ENCODE measurements at places on chromosomes 2 and 18.

DNA sequence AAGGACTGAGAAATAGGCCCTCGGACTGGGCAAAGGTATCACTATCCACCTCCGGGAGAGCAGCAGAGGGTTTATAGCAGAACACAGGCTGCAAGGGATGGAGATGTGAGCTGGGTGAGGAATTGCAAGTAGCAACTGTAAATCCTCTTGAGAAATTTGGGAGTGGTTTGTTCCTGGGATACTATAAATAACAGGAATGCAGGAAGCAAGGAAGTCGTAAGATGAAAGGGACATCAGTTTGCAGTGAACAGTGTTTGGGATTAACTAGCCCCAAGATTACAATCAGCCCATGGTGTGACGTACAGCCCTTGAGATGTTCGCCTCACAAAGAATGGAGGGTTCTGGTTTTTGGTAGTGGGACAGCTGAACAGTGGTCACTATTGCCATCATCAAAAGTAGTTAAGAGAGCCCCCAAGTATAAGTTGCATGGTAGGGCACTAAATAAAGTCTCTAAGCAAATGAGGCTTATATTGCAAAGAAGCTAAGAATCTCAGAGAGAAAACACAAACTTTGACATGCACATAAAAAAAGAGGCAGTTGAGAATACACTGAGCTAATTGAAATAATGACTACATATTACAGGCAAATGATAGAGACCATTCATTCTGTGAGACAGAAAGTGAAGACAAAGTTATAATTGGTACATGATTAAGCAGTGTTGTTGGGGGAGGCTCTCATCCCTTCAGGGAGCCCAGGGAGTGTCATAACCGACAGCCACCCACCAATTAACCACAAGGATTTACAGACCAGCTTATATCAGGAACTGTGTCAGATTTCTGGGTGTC, 362.5 kb upstream of the ACVR2A start:
- no peak for DNase-seq

GRCh38 chr2:225820826-225821225, 421.3 kb downstream of the NYAP2 start:
- DNase-seq: no peak

GRCh38 chr2:201697899-201698298, 545 bp downstream of the MPP4 start:
- DNase-seq: peak; percentile 69

DNA sequence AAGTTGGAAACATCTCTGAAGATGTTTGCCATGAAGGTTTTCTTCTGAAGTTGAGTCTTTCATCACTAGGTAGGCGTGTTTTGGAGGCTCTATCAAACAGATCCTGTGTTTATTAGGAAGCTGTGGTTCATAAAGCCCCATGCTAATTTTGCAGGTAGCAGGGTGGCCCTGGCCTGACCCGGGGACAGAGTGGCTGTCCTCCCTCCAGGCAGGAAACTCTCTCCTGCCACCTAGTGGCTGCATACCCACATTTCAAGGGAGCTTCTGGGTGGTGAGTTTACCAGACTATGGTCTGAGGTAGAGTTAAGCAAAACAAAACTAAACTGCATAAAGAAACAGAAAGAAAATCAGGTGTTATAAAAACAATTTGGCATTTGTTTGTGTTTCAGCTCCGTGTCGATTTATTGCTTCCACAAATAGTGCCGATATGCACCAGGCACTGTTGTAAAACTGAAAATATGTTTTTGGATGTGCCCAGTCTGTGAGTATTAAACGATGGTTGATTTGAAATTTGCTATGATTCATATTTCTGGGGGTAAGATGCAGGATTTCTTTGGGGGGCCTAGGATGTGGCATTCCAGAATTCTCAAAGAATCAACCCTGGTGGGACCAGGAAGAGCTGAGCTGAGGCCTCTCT, 26.0 kb upstream of the IL37 start:
- DNase-seq: peak; percentile 12

GRCh38 chr18:58590839-58591238, 38.1 kb downstream of the ALPK2 start:
- no peak for DNase-seq

DNA sequence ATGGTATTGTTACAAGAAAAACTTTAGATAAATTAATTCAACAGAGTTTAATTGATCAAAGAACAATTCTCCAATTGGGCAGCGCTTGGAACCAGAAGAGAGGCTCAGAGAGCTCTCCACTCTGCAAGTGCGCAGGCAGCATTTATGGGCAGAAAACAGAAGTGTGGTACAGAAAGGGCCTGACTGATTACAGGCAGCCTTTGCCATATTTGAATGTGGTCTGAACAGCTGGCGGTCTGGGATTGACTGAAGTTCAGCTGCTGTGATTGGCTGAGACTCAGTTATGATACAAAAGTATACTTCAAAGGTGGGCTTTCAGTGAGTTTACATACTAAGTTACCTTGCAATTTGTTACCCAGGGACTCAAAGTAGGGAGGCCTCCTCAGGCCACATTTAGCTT, 301.3 kb upstream of the ID2 start:
- DNase-seq: no peak

GRCh38 chr2:182866461-182867406, at the start of gene FRZB:
Gene FRZB, minus strand, starts transcription at chr2:182866637. Its CDS starts 85 bp downstream, at chr2:182866552.
- DNase-seq: peak; percentile 74

- no peak for DNase-seq
Measured at GRCh38 chr2:8234253-8234652, 447.6 kb upstream of the ID2 start.

GRCh38 chr2:127149384-127149783, 42.4 kb upstream of the BIN1 start:
- DNase-seq: peak; percentile 79

DNA sequence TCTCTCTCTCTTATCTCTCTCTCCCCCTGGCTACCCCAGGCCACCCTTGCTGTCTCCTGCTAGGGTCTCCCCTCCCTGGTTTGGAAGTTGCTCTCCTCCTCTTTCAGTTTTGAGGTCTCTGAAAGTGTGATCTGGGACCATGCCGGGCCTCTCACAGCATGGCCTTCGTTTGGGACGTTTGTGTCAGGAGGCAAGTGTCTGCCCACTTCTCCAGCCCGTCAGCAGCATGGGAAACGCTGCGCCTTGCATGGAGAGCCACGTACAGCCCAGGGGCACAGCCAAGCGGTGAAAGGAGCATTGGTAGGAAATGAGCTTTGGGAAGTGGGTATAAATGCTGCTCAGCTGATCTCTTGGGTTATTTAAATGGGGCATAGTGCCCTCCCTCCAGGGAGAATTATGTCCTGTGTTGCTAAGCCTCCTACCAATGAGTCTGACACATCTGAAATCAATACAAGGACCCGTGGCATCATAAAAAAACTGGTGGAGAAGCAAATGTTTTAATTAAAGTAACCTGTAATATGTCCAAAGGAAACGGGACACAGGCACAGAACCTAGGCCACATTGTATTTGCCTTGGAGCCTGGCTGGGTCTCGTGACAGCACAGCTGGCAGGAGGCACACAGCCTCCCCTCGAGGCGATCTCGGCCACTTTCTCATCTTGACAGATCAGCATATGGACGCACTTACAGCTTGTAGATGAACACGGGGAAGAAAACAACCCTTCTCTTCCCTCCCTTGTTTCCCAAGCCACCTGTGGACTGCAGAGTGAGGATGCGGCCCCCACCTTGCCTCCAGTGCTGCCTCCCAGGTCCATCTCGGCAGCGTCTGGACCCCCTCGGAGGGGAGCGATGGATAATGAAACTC, 72.7 kb downstream of the SH3RF3 start:
- DNase-seq: no peak

- peak; percentile 36 for DNase-seq
Measured at GRCh38 chr2:30694286-30695055, 112.8 kb downstream of the CAPN13 start.

DNA sequence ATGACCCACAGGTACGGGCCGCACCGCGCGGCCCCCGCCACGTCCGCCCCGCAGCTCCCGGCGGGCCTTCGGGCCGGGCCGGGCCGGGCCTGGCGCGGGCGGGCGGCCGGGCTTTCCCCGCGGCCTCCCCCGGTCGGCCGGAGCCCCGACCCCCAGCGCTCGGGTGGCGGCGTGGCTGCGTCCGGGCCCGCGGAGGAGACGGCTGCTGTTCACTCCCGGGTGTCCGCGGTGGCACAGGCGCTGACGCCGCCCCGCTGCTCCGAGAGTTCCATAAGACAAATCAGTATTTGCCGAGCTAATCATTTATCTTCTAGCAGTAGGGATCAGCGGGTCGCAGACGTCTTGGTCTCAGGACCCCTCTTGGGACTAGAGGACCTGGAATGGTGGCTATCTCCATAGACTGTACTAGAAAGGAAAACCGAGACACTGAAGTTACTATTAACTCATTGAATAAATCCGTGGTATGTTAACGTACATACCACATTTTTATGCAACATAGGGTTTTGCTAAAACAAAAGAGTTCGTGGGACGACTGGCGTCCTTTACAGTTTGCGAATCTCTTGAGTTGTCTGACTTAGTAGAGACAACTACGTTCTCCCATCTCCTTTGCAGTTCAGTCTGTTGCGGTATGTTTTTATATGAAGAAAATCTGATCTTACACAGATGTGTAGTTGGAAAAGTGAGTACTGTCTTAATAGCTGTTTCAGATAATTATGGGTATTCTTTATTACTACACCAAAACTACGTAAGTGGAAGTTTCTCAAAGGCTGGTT, 500 bp downstream of the LIMS1 start:
- DNase-seq: no peak

GRCh38 chr2:232568161-232568560, 17.7 kb downstream of the EIF4E2 start:
- DNase-seq: peak; percentile 70

- peak; percentile 90 for DNase-seq
Measured at GRCh38 chr18:48749768-48750167, 201.0 kb downstream of the SMAD7 start.

GRCh38 chr2:66069937-66070720, 364.8 kb upstream of the MEIS1 start:
- DNase-seq: no peak

Data from cardiac fibroblast (primary cell).